ENCODE measurements at places on chromosomes 3 and 15.

DNA sequence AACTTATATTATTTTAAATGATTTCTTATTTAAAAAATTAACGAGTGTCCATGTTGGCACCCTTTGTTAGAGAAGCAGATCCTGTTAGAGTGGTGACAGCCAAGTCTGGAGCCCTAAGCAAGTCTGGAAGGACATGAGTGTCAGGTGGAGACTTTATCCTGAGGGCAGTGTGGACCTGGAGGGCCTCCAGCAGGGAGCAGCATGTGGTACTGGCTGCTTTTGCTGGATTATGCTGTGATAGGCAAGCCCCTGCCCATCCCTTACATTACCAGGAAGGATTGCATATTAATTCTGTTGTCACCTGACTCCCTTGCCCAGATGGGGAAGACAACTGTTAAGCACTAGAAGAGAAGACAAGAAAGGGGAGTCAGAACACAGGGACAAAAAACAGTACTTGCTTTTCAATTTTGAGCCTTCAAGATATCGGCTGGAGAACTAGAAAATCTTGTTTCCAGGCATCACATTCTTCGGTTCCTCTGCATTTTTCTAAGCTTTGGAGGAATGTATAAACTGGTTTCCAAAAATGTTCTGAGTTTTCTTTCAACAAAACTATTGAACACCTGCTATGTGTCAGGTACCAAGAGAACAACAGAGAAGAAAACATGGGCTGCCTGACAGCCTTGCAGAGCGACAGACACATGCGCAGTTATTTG is 22.7 kb downstream of the ZNF860 start:
- no peak for DNase-seq

- no peak for DNase-seq
These were observed 32.2 kb downstream of the RORA start for GRCh38 chr15:61196711-61197586.

GRCh38 chr3:30407651-30408050 is 198.8 kb upstream of the TGFBR2 start:
- DNase-seq: no peak

GRCh38 chr3:55884491-55885285 is 397.6 kb upstream of the WNT5A start:
- DNase-seq: no peak

GRCh38 chr15:33009603-33010002 is 184.9 kb downstream of the FMN1 start:
- DNase-seq: no peak

Measured in RPMI7951 (cell line).